ENCODE measurements at places on chromosomes 2 and 18. TPM values are rescaled to one million over a fixed set of nuclear protein-coding genes. Genes with fewer than 3 reads are reported as not detected.

Gene ZC3H8
- polyA plus RNA-seq, result 12.7 TPM

Gene TSPYL6
- 0.10 TPM for polyA plus RNA-seq

Gene MOGAT1
- not detected for polyA plus RNA-seq

Gene GCG
- polyA plus RNA-seq, result not detected

Gene UPP2
- polyA plus RNA-seq, result 10.0 TPM

Gene ANO7
- polyA plus RNA-seq, result 1.9 TPM

Gene IGFBP5
- polyA plus RNA-seq, result 490 TPM

All from left renal pelvis (tissue), 4 donors.